ENCODE measurements at places on chromosomes 5 and 9. TPM values are rescaled to one million over a fixed set of nuclear protein-coding genes. Genes with fewer than 3 reads are reported as not detected.
A peak's percentile ranks its signal among the peaks of the same experiment; 100 is the strongest.

Gene PCDHGA9
- 0.34 TPM for total RNA-seq

Gene SPINK6
- not detected for total RNA-seq

Gene LRRTM2
- not detected for total RNA-seq

Gene PTPRD
- total RNA-seq = 0.02 TPM

Gene VAV2
- total RNA-seq = 33.2 TPM

Gene SHISAL2B
- not detected for total RNA-seq

Gene TLE4
- 0.39 TPM for total RNA-seq

Gene S1PR3
- total RNA-seq = 0.07 TPM

Gene TMEFF1
- total RNA-seq = 3.3 TPM

DNA sequence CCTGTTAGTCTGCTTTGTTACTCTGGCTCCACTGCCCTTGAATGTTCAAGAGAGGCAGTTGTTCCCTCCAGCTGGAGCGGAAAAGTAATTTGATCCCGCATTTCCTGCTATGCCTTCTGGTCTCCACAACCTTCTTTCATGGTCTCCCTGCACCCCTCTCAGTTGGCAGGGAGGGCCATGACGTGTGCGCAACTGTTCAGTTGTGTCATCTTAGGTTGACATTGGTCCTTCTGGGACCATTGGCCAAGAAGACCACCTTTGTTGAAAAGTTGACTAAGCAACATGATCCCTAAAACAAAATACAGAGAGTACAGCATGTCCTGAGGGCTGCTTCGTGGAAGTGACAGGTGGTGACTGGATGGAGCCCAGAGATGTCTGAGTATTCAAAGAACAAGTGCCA is 192.5 kb upstream of the TUT7 start:
- no peak for DNase-seq

DNA sequence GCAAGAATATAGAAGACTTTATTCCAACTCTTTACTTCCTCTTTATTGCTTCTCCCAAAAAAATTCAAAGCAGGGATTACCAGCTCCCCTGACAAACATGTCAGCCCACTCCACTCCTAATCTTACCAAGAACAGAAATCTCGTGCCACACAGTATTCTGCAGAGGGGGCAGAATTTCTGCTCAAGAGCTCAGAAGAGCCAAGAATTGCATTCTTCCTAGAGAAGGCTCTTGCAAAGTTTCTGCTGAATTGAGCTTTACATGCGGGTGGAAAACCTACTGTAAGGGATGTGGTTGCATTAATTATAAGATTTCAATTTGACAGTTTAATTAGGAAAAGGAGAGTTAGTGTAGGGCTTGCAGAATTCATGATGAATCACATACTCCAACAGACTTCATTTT is 428.5 kb downstream of the CETN3 start:
- DNase-seq = no peak

- no peak for DNase-seq
Observed at GRCh38 chr5:61231813-61232212, 69.5 kb upstream of the SMIM15 start.

DNA sequence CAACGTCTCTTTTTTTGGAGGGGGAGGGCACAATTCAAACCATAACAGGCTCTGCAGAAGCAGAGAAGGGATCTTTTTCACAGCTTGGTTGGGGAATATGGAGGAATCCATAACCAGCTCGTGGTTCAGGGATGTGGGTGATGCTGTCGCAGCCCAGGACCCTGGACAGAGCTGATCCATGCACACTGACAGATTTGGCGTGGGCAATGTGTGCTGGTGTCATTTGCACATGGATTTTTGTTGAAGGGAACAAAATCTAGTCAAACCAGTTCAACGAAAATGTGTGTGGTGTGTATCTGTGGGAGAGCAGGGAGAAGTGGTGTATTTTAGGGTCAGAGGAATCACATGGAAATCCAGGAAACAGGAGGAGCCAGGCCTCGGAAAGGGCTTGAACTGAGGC is 4.2 kb downstream of the DOCK2 start:
- no peak for DNase-seq

DNA sequence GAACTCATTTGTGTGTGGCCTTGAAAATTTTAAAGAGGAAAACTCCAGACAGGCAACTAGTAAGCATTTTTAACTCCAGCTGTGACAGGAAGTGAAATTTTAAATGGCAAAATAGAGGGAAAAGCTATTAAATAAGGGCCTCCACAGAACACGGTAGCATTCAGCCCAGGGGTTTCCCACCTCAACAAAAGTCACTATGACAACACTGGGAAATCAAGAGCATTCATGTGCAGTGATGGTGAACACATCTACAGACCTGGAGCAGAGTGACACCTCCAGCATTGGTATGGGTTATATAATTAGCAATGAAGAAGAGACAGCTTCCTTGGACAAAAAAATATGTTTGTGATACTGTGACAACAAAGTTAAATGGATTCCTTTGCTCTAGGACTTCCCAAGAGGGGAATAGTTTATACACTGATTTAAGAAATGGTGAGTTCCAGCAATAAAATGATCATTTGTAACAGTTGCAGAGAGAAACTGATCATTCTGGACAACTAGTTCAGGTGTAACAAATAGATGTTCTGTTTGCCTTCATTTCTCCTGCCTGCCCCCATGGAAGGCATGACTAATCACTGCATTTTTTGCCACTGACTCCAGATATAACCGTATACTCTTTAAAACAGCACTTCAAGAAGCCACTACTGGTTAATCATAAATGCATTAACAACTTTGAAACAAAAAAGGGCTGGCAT is 93.3 kb upstream of the SLC44A1 start:
- DNase-seq = no peak

- no peak for DNase-seq
Observed at GRCh38 chr5:128035689-128036088, 47.9 kb upstream of the SLC12A2 start.

DNA sequence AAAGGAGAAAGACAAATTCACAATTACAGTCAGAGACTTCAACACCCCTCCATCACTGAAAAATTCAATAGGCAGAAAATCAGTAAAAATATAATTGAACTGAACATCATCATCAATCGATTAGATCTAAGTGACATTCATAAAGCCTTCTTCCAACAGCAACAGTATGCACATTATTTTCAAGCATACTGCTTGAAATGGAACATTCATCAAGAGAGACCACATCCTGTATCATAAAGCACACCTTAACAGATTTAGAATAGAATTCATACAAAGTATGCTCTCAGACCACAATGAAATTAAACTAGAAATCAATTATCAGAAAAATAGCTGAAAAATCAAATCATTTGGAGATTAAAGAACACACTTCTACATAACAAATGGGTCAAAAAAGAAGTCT is 39.1 kb downstream of the ERMP1 start:
- DNase-seq = no peak

DNA sequence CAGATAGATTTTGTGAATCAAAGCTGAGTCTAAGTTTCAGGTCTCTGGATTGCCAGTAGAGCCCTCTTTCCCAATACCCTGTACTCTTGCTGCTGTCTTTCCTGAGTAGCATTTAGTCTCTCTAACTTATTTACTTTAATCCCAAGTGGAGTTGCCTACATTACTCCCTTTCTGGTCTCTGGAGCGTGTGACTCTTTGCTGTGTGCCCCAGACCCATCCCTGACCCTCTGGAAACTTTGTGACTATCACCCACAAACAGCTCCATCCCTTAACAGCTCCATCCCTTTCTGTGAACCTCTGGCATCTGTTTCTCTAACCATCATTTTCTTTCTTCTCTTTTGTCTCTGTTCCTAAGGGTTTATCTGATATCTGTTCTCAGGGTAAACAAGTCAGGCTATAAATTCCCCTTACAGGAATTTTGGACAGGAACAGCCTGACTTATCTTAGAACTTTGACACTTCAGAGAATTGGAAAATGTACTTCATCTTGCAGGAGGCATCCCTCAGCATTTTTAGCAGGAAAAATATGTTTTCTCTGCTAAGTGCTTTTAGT is 1167.1 kb upstream of the SEMA6A start:
- DNase-seq = no peak

DNA sequence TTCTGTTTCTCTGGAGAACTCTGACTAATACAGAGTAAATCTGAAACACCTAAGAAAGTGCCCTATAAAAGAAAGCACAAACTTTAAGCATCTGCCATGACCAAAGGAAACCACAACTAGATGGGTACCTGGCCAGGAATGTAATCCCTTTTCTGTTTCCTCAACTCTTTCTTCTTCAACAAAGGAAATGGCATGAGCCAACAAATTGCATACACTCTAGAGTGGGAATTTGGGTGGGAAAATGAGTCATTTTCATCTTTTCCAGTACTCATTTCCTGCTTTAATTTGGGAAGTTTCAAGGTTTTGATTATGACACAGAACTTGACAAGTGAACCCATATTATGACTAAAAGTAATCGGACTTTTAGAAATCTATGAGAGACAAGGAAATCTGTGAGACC is 349.2 kb upstream of the RORB start:
- no peak for DNase-seq

GRCh38 chr5:3139499-3139931 is 388.0 kb upstream of the IRX2 start:
- no peak for DNase-seq

GRCh38 chr9:111429175-111429574 is 55.0 kb downstream of the ECPAS start:
- DNase-seq = no peak

- DNase-seq = no peak
Observed at GRCh38 chr9:18796696-18797270, 236.2 kb downstream of the SAXO1 start.

GRCh38 chr5:132591145-132591544 is 34.4 kb downstream of the RAD50 start:
- peak; percentile 3 for DNase-seq

GRCh38 chr9:1034271-1034670 is 15.9 kb upstream of the DMRT2 start:
- no peak for DNase-seq
